ENCODE measurements at places on chromosomes 3 and 15. TPM values are rescaled to one million over a fixed set of nuclear protein-coding genes. Genes with fewer than 3 reads are reported as not detected.

GRCh38 chr3:32176989-32177701, 61.3 kb upstream of the CMTM8 start:
- DNase-seq, result peak; percentile 52

- DNase-seq, result no peak
Measured at GRCh38 chr3:191499307-191500080, 38.5 kb downstream of the PYDC2 start.

DNA sequence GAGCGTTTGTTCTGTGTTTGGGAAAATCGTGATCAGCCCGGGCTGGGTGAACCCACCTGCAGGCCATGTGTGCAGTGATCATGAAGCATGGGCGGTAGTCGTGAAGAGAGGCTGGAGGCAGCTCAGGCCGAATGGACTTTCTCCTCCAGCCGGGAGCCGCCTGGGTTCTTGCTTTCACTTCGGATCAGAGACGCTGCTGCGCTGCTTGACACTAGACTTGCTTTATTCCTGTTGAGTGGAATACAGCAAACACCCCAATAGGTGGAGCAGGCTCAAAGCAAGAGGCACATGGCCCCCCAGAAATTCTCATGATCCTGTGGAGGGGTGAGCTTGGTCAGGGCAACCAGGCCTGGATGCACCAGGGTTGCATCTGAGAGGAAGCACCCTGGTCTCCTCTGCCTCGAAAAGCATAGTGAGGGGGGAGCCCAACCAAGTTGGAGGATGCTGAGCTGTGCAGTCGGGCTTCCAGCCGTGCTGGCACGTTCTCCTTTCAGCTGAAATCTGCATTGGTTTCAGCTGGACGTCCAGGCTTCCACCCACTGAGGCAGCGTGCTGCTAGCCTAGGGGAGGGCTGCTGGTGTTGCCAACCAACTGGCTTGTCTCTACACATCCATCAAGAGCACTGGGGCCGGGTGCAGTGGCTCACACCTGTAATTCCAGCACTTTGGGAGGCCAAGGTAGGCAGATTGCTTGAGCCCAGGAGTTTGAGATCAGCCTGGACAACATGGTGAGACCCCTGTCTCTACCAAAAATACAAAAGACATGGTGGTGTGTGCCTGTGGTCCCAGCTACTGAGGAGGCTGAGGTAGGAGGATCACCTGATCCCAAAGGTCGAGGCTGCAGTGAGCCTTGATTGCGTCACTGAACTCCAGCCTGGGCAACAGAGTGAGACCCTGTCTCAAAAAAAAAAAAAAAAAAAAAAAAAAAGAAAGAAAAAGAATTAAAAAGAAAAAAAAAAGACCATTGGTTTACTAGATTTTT, 2.8 kb upstream of the NRROS start:
- no peak for DNase-seq

ROPN1 gene
- not detected for total RNA-seq
